NK-92 treated with Interleukin-12 subunit alpha and Interleukin-12 subunit beta, amount 100 ng/mL, for 24 hours (cell line): ENCODE measurements at places on chromosomes 12 and 14.

GRCh38 chr14:105210266-105211025 lies 29.3 kb upstream of the NUDT14 start:
- no peak for DNase-seq

GRCh38 chr14:26323869-26324268 lies 274.0 kb downstream of the NOVA1 start:
- DNase-seq, result no peak

GRCh38 chr14:93748208-93749075 lies 39.8 kb downstream of the PRIMA1 start:
- no peak for DNase-seq

- no peak for DNase-seq
These were observed 143.0 kb downstream of the KITLG start for GRCh38 chr12:88437226-88437625.

DNA sequence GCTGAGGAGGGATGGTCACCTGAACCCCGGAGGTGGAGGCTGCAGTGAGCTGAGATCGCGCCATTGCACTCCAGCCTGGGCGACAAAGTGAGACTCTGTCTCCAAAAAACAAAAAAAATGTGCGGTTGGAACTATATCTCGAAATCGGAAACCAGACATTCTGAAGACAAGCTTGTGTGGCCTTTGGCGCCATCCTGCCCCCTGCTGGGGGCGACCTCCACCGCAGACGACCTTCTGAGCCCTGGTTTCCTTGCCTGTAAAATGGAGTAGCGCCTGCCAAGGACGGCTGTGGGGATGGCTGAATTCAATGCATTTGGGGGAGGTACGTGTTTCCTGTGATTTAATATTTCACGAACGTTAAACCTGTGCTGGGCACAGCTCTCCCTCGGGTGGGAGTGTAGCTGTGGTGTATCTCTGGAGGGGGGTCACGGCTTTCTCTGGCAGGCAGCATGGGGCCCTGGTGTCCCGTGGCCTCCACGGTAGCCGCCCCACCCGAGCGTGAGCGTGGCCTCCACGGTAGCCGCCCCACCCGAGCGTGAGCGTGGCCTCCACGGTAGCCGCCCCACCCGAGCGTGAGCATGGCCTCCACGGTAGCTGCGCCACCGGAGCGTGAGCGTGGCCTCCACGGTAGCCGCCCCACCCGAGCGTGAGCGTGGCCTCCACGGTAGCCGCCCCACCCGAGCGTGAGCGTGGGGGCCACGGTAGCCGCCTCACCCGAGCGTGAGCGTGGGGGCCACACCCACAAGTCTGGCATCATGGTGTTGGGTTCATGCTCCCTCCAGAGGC lies 55.3 kb downstream of the LRCOL1 start:
- no peak for DNase-seq

DNA sequence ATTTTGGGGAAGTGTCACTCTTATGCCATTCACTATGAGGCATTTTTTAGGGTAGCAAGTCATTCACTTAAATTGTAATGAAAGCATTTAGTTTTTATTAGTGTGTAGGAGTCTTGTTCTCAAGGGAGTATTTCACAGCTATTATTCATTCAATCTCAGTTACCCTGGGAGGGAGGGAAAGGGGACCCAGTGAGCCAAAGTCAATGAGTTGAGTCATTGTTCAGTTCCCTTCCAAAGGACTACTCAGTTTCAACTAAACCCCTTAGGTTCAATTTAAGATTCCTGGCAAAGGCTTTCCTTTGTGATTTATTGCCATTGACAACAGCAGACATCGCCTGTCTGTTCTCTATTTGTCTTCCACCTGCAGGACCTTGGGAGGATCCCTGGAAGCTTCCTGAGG lies 29.3 kb upstream of the RASSF8 start:
- no peak for DNase-seq

- peak; percentile 32 for DNase-seq
These were observed at the start of gene SLC2A13 for GRCh38 chr12:40105515-40106201. Gene SLC2A13 (minus strand): TSS chr12:40106081. CDS start chr12:40105808, 273 bp downstream.

DNA sequence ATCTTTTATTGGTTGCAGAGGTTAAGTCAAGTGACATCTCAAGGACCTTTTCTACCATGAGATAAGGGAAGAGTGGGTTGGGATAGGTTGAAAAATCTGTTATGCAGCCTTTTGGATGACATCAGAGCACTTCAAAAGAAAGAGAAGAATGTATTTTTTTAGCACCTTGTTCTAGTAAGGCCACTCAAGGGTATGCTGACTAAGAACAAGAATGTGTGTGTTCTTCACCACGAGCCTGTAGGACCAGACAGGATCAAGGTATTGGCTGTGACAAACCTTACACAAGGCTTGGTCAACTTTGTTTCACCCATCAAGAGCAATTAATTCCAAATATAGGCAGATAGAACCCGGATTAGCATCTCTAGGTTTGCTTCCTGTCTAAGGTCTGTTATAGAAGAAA lies 142.5 kb downstream of the SAMD4A start:
- DNase-seq, result no peak

GRCh38 chr14:65470404-65470880 lies 57.9 kb downstream of the FUT8 start:
- DNase-seq, result no peak

GRCh38 chr12:82948491-82948890 lies 261.8 kb downstream of the TMTC2 start:
- no peak for DNase-seq

- DNase-seq, result no peak
These were observed 389.6 kb downstream of the PAWR start for GRCh38 chr12:79301181-79301580.

- DNase-seq, result no peak
These were observed 60.1 kb downstream of the ERH start for GRCh38 chr14:69337984-69338383.

GRCh38 chr12:127381043-127381668 lies 885.8 kb upstream of the TMEM132C start:
- no peak for DNase-seq

- no peak for DNase-seq
These were observed 7.9 kb downstream of the EMP1 start for GRCh38 chr12:13204428-13204827.

DNA sequence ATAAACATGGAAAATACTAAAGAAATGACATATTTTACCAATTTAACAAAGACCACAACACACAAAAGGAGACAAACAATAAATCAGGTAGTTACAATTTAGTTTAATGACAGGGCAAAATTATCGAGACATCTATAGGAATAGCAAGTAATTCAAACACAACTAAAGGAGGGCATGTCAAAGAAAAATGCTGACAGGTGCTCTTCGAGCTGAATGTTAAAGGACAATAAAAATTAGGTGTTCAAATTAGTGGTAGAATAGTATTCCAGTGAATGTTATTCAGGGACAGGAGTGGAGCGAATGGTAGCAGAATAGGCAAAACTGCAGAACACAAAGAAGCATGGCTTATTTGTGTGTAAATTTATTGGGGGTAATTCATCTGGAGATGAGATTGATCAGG lies 1004.3 kb upstream of the FBXO33 start:
- no peak for DNase-seq

DNA sequence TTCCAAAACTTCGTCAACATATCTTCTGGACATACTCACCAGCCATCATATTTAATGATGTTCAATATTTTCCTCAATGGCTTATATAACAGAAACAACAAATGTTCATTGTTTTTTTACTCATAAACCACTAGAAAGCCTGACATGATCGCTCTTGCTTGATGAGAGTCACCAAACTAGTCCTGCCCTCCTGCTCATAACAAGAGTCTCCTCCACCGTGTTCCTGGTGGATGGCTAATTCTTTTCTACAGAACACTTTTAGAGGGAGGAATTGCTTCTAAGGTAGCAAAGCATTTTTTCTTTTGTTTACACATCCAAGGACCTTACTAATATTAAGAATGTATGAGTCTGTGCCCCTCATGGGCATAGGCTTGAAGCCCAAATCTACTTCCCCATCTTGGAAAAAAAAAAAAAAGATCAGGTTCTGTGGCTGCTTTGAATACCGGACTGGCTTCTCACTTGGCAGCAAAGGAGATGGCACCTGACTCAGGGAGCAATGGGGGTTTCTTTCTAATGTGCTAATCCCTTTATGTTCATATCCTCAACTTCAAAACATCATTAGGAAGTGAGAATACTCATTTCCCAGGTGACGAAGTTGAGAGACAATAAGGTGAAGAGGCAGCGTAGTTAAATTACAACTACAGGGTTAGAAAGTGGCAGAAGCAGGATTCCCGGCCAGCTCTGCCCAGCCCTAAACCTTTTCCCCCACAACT lies 188.8 kb downstream of the EPS8 start:
- no peak for DNase-seq

- DNase-seq, result no peak
These were observed 27.0 kb downstream of the RIN3 start for GRCh38 chr14:92540472-92541048.

- DNase-seq, result no peak
These were observed 27.7 kb upstream of the TMED10 start for GRCh38 chr14:75204116-75204515.

DNA sequence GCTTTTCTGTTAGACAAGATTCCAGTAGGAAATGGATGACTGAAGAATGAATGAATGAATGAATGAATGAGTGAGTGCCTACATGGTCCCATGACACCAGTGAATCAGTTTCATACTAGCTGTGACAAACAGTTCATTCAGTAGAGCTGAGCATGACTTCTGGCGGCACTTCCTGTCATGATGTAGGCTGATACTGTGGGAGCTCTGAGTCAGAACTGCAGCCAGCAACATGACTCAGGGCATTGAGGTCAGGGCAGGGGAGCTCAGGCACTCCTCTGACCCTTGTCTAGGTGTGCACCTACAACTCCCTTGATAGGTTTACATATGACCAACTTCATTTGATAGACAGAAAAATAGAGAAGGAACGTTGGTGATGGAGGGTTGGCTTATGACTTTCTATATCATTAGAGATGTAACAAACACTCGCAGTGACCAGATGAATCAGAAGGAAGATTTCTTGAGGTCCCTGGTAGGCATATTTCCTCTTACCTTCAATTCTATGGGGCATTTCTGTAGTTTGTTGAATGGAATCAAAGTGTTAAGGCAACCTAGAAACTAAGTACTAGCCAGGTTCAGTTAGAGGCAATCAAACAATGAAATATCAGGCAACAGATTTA lies 139.3 kb upstream of the ARHGAP5 start:
- DNase-seq, result peak; percentile 79

- no peak for DNase-seq
These were observed 174.0 kb downstream of the DIO2 start for GRCh38 chr14:80037349-80037748.

DNA sequence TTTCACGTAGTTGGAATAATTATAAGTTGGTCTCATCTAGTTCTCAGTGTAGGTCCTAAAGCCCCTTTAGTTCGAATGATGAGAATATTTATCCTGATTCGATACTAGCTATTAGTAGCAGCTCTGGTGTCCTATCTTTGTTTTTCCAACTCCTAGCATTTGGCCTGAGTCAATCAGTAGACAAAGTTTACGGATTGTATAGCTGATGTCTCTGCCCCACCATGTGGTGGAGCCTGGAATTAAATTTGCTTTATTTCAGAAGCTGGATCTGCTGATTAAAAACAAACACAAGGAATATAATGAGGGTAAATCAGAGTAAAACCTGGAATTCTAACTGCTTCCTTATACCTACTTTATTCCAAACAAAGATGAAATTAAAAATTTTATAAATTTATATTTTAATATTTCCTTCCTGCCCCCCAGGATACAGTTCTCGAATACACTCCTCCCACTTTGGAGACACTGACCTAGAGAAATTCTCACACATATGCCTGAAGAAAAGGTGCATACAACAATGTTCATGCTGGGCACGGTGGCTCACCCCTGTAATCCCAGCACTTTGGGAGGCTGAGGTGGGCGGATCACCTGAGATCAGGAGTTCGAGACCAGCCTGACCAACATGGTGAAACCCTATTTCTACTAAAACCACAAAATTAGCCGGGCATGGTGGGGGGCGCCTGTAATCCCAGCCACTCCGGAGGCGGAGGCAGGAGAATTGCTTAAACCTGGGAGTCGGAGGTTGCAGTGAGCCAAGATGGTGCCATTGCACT lies 7.6 kb upstream of the BRMS1L start:
- DNase-seq, result no peak

DNA sequence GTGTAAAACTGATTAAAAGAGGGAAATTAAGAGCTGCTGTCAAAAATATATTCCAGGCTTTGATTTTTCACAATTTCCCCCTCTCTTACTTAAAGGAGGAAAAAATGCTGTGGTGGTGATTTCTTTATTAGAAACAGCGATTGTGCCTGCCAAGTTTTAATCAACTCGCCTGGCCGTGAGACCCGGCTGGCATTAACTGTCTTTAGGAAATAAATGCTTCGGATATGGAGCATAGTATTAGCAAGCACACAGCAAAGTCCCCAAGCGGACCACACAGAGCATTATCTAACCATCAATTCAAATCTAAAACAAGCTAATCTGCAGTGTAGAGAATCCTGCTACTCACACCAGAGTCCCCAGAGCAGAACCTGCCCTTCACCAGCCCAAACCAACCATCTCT lies 457.1 kb downstream of the TMEM132D start:
- no peak for DNase-seq

GRCh38 chr14:99078426-99078825 lies 193.6 kb downstream of the BCL11B start:
- no peak for DNase-seq

- DNase-seq, result no peak
These were observed 8.1 kb upstream of the CKAP4 start for GRCh38 chr12:106255952-106256351.

- DNase-seq, result no peak
These were observed 130.8 kb downstream of the RTN1 start for GRCh38 chr14:59739794-59740193.

DNA sequence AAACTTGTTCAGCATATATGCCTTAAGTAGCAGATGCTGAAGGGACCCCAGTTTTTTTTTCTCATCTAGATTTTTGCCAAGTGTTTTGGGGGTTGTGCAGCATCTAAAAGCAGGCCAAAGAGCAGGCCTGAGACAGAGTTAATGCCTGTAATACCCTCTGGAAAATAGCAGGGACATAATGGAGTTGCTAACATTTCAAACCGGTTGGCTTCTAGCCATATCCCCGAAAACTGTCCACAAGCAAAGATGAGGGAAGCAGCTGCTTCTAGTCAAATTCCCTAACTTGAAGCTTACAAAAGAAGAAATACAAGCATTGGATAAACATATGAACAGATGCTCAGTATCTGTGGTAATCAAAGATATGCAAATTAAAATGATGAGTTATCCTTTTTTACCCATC lies 52.1 kb upstream of the AEBP2 start:
- no peak for DNase-seq

DNA sequence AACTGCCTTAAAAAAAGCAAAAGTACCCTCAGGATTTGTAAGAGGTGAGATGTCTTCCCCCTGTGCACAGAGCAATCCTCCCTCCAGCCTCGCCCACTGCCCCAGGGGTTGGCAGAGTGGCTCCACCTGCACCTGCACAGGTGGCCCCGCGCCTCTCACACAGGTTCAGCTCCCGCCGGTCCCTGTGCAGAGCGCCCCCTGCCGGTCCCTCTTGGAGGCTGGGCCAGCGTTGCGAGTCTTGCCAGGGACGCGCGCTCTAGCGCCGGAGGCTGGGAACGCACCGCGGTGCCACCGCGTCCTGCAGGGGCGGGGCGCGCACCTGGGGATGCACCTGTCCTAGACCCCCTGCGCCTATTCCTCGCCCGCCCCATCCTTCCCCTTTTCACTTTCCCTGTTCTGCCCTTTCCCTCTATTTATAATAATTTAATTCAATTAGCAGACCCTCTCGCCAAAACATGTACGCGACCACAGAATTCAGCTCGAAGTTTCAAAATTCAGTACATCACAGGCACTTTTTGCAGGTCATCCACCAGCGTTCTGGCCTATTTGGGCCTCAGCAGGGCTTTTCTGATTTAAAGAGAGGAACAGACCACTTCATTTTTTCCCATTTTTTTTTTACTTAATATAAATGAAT lies 618.6 kb downstream of the AACS start:
- DNase-seq, result no peak

- DNase-seq, result no peak
These were observed 239.4 kb downstream of the C12orf75 start for GRCh38 chr12:105569886-105570285.
